ENCODE measurements at places on chromosomes 3 and 15.

- H3K4me3 ChIP-seq: no peak overlapping the region
- no peaks in the 10 kb centered on the region for H3K4me1 ChIP-seq
- no peak overlapping the region for H3K27ac ChIP-seq
- no peaks in the 10 kb centered on the region for H3K27me3 ChIP-seq
- no peak for DNase-seq
Observed at GRCh38 chr15:35522061-35522460, 23.9 kb downstream of the DPH6 start.

GRCh38 chr3:139216958-139217357 lies 126.9 kb upstream of the MRPS22 start:
- H3K36me3 ChIP-seq: no peaks in the 10 kb centered on the region
- DNase-seq: no peak
- no peaks in the 10 kb centered on the region for H3K4me1 ChIP-seq
- peaks cover 3% of the 10 kb centered on the region for H3K27me3 ChIP-seq
- no peak overlapping the region for H3K27ac ChIP-seq
- no peak overlapping the region for H3K4me3 ChIP-seq

DNA sequence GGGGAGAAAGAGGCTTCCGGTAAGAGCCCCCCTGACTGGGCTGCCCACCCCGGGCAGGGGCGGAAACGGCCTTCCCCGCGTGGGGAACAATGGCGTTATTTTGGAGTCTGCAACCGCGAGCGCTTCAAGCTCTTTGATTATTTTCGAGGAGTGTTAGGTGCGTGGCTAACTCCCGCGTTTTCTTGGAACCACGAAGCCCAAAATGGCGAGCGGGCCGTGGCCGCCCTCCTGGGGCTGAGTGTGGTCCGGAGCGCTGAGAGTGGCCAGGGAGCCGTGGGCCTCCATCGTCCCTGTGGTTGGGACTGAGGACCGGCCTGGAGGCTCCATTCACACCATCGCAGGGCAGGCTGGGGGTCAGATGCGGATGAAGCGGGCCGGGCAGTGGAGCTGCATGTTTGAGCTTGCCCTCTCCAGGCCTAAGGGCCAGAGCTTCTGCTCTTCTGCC lies 44.6 kb upstream of the POLG start:
- no peaks in the 10 kb centered on the region for H3K27me3 ChIP-seq
- DNase-seq: no peak
- peak overlapping the region; percentile 78 for H3K27ac ChIP-seq
- peak overlapping the region; percentile 9 for H3K4me3 ChIP-seq
- peaks cover 45% of the 10 kb centered on the region for H3K4me1 ChIP-seq
- H3K36me3 ChIP-seq: no peaks in the 10 kb centered on the region

DNA sequence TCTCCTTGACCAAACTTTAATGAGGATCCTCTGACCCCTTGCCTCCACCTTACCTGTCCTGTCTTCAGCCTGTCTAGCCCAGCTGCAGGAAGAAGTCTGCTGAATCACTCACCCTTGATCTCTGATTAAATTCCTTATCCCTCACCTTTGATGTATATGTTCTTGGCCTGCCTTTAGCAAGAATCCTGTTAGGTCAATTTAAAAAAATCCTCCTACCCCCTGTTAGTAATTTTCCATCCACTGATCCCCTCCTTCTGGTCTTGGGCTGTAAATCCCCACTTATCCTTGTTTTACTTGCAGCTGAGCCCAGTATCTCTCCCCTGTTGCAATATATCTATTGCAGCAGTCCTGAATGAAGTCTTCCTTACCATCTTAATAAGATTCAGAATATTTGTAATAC lies 39.0 kb downstream of the MYH15 start:
- peak overlapping the region; percentile 85 for H3K27ac ChIP-seq
- no peaks in the 10 kb centered on the region for H3K27me3 ChIP-seq
- H3K36me3 ChIP-seq: no peaks in the 10 kb centered on the region
- peaks cover 63% of the 10 kb centered on the region for H3K4me1 ChIP-seq

DNA sequence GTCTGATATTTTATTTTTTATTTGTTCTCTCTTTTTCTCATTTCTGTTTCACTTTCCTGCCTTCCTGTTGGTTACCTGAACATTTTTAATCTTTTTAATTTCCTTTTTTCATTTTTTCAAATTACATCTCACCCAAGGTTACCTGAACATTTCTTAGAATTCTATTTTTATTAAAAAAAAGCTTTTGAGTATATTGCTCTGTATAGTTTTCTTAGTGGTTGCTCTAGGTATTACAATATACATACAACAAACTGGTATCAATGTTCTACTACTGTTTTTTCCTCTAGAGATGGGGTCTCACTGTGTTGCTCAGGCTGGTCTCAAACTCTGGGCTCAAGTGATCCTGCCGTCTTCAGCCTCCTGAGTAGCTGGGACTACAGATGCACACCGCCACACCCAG lies 79.4 kb downstream of the DHX30 start:
- no peaks in the 10 kb centered on the region for H3K4me1 ChIP-seq
- H3K4me3 ChIP-seq: no peak overlapping the region
- H3K27ac ChIP-seq: no peak overlapping the region
- DNase-seq: no peak
- H3K27me3 ChIP-seq: no peaks in the 10 kb centered on the region

All from PC-9 (cell line).